ENCODE measurements at places on chromosomes 6 and 20. TPM values are rescaled to one million over a fixed set of nuclear protein-coding genes. Genes with fewer than 3 reads are reported as not detected.

Gene RNF8
- polyA plus RNA-seq = 49.4 TPM

Gene CGA
- not detected for polyA plus RNA-seq

Gene SLC26A8
- polyA plus RNA-seq = 160 TPM

Gene B4GALT5
- polyA plus RNA-seq = 56.9 TPM

Gene VGLL2
- polyA plus RNA-seq = 1.7 TPM

Gene SIRPG
- polyA plus RNA-seq = 13.9 TPM

Gene HCRTR2
- polyA plus RNA-seq = 0.50 TPM

DNA sequence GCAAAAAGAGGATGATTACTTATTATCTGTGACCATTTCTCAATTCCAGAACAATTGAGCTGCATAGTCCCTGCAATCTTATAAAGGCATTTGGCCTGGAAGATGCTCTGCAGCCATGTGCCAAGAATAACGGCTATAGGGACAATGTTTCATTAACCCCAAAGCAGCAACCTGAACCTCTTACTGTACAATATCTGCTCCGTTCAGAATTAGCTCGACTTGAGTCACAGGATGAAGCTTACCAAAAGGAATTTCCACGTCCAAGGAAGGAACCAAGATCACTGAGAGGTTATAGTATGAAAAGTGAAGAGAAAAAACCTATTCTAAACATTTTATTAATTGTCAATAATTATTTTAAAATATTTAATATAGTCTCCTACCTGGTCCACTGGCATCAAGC is 167.3 kb upstream of the GMDS start:
- H3K4me1 ChIP-seq = no peaks in the 10 kb centered on the region
- H3K27ac ChIP-seq = no peak overlapping the region
- no peaks in the 10 kb centered on the region for H3K36me3 ChIP-seq
- no peak overlapping the region for H3K4me3 ChIP-seq
- no peaks in the 10 kb centered on the region for H3K27me3 ChIP-seq
- DNase-seq = no peak

DNA sequence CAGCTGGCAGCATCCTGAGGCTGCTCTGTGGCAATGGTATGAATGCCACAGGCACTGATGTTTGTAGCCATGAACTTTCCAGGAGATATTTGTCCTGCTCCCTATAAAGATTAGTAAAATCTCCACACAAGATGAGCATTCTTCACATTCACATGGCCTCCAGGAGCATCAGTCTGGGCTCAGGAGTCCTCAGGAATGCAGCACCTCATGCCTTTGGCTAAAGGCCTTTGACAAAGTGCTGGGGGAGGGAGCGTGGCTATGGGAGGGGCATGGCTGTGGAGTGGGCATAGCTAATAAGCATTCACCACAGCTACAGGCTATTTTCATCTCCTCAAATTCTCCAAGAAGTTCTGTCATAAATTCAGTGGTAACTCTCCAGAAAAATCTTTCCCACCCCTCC is 90.5 kb upstream of the LY86 start:
- no peak overlapping the region for H3K4me3 ChIP-seq
- H3K27ac ChIP-seq = no peak overlapping the region
- H3K36me3 ChIP-seq = no peaks in the 10 kb centered on the region
- no peaks in the 10 kb centered on the region for H3K4me1 ChIP-seq

- DNase-seq = no peak
- H3K4me3 ChIP-seq = no peak overlapping the region
- peaks cover 2% of the 10 kb centered on the region for H3K4me1 ChIP-seq
- H3K27me3 ChIP-seq = no peaks in the 10 kb centered on the region
- no peak overlapping the region for H3K27ac ChIP-seq
These were observed 7.4 kb downstream of the SNX9 start for GRCh38 chr6:157830354-157831017.

- no peaks in the 10 kb centered on the region for H3K36me3 ChIP-seq
- no peaks in the 10 kb centered on the region for H3K27me3 ChIP-seq
- H3K27ac ChIP-seq = no peak overlapping the region
- no peaks in the 10 kb centered on the region for H3K4me1 ChIP-seq
- H3K4me3 ChIP-seq = no peak overlapping the region
- no peak for DNase-seq
These were observed 33.6 kb upstream of the HLA-A start for GRCh38 chr6:29908710-29909109.

DNA sequence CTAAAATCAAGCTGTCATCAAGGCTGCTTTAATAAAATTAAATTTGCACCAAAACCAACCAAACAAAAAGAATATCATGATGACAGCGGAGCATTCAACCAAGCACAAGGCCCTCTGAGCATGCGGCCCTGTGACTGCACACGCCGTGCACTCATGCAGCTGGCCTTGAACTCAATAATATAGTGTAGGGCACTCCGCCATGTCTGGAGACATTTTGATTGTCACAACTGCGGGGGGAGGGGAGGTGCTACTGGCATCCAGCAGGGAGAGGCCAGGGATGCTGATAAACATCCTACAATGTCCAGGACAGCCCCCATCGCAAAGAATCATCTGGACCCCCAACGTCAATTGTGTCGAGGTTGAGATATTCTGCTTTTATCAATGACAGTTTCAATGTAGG is 9.7 kb downstream of the MOCS3 start:
- no peaks in the 10 kb centered on the region for H3K36me3 ChIP-seq
- H3K4me3 ChIP-seq = no peak overlapping the region
- DNase-seq = no peak
- no peak overlapping the region for H3K27ac ChIP-seq
- H3K4me1 ChIP-seq = no peaks in the 10 kb centered on the region

GRCh38 chr20:57499676-57500075 is 25.3 kb downstream of the CTCFL start:
- H3K27me3 ChIP-seq = no peaks in the 10 kb centered on the region
- H3K4me1 ChIP-seq = no peaks in the 10 kb centered on the region
- no peaks in the 10 kb centered on the region for H3K36me3 ChIP-seq
- DNase-seq = no peak
- no peak overlapping the region for H3K4me3 ChIP-seq

DNA sequence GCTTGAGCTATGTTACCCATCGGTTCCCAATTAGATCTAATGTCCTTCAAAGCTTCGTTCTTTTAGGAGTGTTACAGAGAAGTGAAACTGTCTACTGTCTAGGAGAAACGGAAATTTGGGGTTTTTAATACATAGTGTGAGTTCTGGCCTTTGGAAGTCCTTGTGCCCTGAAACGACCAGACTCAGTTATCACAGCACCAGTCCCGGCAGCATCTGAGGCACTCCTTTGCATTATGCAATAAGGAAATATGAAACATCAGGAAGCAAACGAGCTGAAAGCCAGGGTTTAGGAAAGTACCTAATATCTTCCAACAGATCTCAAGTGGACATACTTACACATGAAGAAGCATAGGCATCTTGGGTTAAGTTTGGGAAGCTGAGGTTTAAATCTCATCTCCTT is 61.8 kb upstream of the ADGRF1 start:
- H3K4me3 ChIP-seq = no peak overlapping the region
- no peaks in the 10 kb centered on the region for H3K27me3 ChIP-seq
- no peak overlapping the region for H3K27ac ChIP-seq
- H3K4me1 ChIP-seq = no peaks in the 10 kb centered on the region
- no peaks in the 10 kb centered on the region for H3K36me3 ChIP-seq

GRCh38 chr6:6890400-6890858 is 217.3 kb upstream of the RREB1 start:
- no peak overlapping the region for H3K27ac ChIP-seq
- H3K4me1 ChIP-seq = peaks cover 31% of the 10 kb centered on the region
- DNase-seq = peak; percentile 67
- no peak overlapping the region for H3K4me3 ChIP-seq

- no peak for DNase-seq
- no peaks in the 10 kb centered on the region for H3K36me3 ChIP-seq
- peaks cover 8% of the 10 kb centered on the region for H3K4me1 ChIP-seq
- no peak overlapping the region for H3K4me3 ChIP-seq
- no peak overlapping the region for H3K27ac ChIP-seq
- no peaks in the 10 kb centered on the region for H3K27me3 ChIP-seq
These were observed 5.2 kb downstream of the PHF10 start for GRCh38 chr6:169719117-169719516.

- H3K27ac ChIP-seq = no peak overlapping the region
- H3K27me3 ChIP-seq = no peaks in the 10 kb centered on the region
- H3K4me3 ChIP-seq = no peak overlapping the region
- DNase-seq = no peak
These were observed 67.7 kb downstream of the TMEM244 start for GRCh38 chr6:129793447-129793846.

GRCh38 chr6:147285087-147285855 is 81.1 kb downstream of the STXBP5 start:
- no peak overlapping the region for H3K4me3 ChIP-seq
- no peak for DNase-seq
- H3K4me1 ChIP-seq = no peaks in the 10 kb centered on the region

GRCh38 chr6:149248693-149249369 is 68.7 kb upstream of the TAB2 start:
- no peaks in the 10 kb centered on the region for H3K27me3 ChIP-seq
- no peak overlapping the region for H3K27ac ChIP-seq
- H3K4me3 ChIP-seq = no peak overlapping the region
- no peak for DNase-seq
- no peaks in the 10 kb centered on the region for H3K4me1 ChIP-seq
- H3K36me3 ChIP-seq = no peaks in the 10 kb centered on the region

GRCh38 chr6:22706651-22707050 is 137.3 kb downstream of the HDGFL1 start:
- no peaks in the 10 kb centered on the region for H3K4me1 ChIP-seq
- no peak for DNase-seq
- no peak overlapping the region for H3K27ac ChIP-seq
- H3K36me3 ChIP-seq = no peaks in the 10 kb centered on the region
- H3K27me3 ChIP-seq = no peaks in the 10 kb centered on the region

- no peaks in the 10 kb centered on the region for H3K27me3 ChIP-seq
- peak overlapping the region; percentile 60 for H3K4me3 ChIP-seq
- DNase-seq = peak; percentile 51
- peaks cover 5% of the 10 kb centered on the region for H3K4me1 ChIP-seq
- no peaks in the 10 kb centered on the region for H3K36me3 ChIP-seq
- no peak overlapping the region for H3K27ac ChIP-seq
These were observed 55.1 kb downstream of the IL20RA start for GRCh38 chr6:136989571-136990241.

DNA sequence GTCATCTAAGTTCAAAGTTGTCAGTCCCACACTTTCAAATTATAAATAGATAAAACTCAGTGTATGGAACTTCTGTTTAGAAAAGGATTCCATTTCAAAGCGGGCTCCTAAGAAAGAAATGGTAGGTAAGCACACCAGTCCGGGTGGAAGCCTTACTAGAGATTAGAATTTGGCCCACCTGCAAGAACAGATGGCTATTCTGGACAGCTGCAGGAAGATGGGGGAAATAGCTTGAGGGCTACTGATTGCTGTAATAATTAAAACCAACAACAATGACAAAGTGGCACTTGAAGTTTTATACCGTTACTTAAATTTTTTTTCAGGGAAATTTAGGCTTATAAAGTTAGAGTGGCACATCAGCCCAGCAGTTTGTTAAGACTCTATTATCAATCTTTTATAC is 83.3 kb downstream of the HIVEP2 start:
- no peaks in the 10 kb centered on the region for H3K4me1 ChIP-seq
- H3K27me3 ChIP-seq = no peaks in the 10 kb centered on the region
- H3K4me3 ChIP-seq = no peak overlapping the region
- H3K36me3 ChIP-seq = no peaks in the 10 kb centered on the region

DNA sequence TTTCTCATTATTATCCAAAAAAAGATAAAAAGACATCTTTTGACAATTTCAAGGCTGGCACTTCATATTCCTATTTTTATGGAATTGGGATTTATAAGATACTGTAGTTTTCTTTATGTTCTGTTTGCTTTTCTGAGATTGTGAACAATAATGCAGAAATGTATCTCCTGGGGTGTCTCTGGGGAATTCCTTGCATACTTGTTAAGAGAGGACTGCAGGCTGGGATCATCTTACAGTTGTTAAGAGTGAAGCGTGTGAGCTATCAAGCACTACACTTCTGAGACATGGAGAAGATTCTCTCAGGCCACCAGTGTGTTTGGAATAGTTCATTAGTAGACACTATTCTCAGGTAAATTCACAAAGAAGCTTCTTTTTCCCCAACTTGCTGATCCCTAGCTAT is 963.3 kb upstream of the GJE1 start:
- H3K27me3 ChIP-seq = no peaks in the 10 kb centered on the region
- H3K4me3 ChIP-seq = no peak overlapping the region
- no peaks in the 10 kb centered on the region for H3K36me3 ChIP-seq
- no peak overlapping the region for H3K27ac ChIP-seq
- DNase-seq = no peak

GRCh38 chr6:52649536-52650160 is 21.3 kb upstream of the TMEM14A start:
- no peaks in the 10 kb centered on the region for H3K27me3 ChIP-seq
- no peaks in the 10 kb centered on the region for H3K4me1 ChIP-seq
- DNase-seq = no peak
- no peak overlapping the region for H3K27ac ChIP-seq
